Cortex of kidney (tissue), 1 donor: ENCODE measurements at places on chromosomes 5 and 9.

GRCh38 chr5:133702791-133703770, 90.7 kb upstream of the FSTL4 start:
- no peak for DNase-seq

DNA sequence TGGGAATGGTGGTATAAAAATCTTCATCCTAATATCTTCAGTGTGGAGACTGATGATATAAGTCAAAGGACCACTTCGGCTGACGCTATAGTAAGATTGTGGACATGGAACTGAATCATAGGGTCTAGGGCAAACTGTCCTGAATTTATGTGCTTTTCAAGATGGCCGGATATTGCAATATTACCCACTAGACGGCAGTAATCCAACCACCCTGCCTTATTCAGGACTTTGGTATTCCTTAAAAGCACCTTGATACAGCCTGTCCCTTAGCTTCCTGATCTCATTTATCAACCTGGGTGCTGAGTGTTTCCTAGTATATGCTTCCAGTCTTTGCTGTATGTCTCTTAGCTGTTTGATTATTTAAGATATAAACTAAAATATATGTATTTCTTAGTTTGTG, 71.2 kb upstream of the COX7C start:
- no peak for DNase-seq

DNA sequence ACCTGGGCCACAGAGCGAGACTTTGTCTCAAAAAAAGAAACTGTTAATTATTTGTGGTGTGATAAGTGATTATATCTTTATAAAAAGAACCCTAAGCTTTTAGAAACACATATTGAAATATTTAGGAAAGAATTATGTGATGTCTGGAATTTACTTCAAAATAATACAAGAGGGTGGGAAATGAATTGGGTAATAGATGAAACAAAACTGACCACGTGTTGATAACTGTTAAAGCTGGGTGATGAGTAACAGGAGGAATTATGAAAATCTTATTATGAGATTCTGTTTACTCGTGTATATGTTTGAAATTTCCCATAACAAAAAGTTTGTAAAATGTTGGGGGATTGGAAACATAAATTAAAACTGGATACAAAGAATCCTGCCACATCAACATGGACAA, 33.0 kb upstream of the PPP2CA start:
- DNase-seq, result no peak

GRCh38 chr9:14633148-14633547, 60.1 kb downstream of the ZDHHC21 start:
- DNase-seq, result no peak

DNA sequence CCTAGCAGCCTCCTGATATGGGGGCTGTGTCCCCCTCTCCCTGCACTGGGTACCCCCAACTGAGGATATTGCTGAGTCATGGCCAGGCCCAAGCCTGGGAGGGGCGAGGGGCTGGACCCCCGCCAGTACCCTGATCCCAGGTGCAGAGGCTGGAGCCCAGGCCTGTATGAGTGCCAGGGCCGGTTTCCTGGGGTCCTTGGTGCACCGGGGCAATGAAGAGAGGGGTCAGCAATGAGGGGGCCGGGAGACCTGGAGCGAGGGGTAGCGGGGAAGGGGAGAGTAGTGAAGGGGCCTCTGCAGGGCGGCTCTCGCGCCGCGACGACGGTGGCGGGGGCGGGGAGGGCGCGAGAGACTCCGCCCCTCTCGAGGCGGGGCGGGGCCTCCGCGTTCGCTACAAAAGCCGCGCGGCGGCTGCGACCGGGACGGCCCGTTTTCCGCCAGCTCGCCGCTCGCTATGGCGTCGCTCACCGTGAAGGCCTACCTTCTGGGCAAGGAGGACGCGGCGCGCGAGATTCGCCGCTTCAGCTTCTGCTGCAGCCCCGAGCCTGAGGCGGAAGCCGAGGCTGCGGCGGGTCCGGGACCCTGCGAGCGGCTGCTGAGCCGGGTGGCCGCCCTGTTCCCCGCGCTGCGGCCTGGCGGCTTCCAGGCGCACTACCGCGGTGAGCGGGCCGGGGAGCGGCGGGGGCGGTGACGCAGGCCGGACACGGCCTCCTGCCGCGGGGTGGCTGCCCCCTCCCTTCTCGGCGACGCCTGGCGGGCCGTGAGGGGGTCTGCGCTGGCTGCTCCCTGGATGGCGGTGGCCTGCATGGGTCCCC, at the start of gene SQSTM1:
Gene SQSTM1 (plus strand): TSS at position 423 of the 815 bp plus-strand sequence. CDS start 32 bp downstream, at position 455.
- DNase-seq, result no peak

DNA sequence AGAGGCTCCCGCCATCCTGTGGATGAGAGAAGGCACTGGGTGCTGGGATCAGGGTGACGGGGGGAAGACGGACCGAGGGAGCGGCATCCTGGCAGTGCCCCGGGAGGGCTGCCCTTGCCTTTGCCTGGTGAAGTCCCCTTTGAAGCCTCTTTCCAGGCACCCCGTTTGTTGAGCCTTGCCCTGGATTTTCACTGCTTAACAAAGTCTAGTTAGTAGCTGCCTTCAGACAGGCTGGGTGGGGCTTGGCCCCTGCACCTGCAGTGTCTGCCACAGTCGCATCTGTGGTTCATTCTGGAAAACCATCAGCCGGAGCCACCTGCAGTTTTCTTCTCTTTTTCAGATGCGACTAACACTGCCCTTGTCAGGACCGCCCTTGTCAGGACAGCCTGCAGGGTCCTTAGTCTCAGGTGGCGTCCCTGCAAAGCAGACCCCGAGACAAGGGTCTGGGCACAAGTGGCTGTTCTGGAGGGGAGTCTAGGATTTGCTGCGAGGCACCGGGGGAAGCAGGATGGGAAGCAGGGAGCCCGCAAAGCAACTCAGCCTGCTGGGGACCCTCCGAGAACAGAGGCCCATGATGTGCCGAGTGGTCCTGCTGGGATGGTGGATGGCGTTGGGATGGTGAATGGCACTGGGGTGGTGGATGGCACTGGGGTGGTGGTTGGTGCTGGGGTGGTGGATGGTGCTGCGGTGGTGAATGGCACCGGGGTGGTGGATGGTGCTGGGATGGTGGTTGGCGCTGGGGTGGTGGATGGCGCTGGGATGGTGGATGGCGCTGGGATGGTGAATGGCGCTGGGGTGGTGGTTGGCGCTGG, 147.9 kb upstream of the COL5A1 start:
- no peak for DNase-seq
